Temporal lobe (tissue), 4 donors: ENCODE measurements at places on chromosomes 1 and 21. TPM values are rescaled to one million over a fixed set of nuclear protein-coding genes. Genes with fewer than 3 reads are reported as not detected.

The SLC25A34 gene
- 0.49 TPM for total RNA-seq

The PRAMEF4 gene
- total RNA-seq: not detected

The CCDC190 gene
- 0.98 TPM for total RNA-seq

The ENAH gene
- total RNA-seq: 64.4 TPM

The CYB5RL gene
- 3.9 TPM for total RNA-seq

The NTRK1 gene
- total RNA-seq: 0.25 TPM

The HAO2 gene
- not detected for total RNA-seq

The MIXL1 gene
- total RNA-seq: 0.25 TPM

The CDC14A gene
- 3.2 TPM for total RNA-seq

The KCNA3 gene
- total RNA-seq: 20.2 TPM

The SPRR1B gene
- total RNA-seq: not detected

The SMPDL3B gene
- 0.25 TPM for total RNA-seq

The PDE9A gene
- total RNA-seq: 14.5 TPM

The TRIM67 gene
- total RNA-seq: 46.7 TPM

The PTAFR gene
- 0.74 TPM for total RNA-seq

The LRRC53 gene
- total RNA-seq: under 0.01 TPM

The SPRR2G gene
- total RNA-seq: not detected

The FOXE3 gene
- not detected for total RNA-seq

The C1QC gene
- total RNA-seq: 5.2 TPM

The GFI1 gene
- 0.25 TPM for total RNA-seq

The UAP1 gene
- total RNA-seq: 30.0 TPM

The IFFO2 gene
- total RNA-seq: 6.9 TPM

The DNM3 gene
- total RNA-seq: 94.2 TPM

The DPH2 gene
- 12.3 TPM for total RNA-seq

The RUNX3 gene
- total RNA-seq: under 0.01 TPM

The CDK11A gene
- total RNA-seq: 10.3 TPM

The CHODL gene
- total RNA-seq: 2.0 TPM

The ILDR2 gene
- total RNA-seq: 20.9 TPM

The P3R3URF gene
- not detected for total RNA-seq

The PRELP gene
- 0.49 TPM for total RNA-seq

The KPRP gene
- total RNA-seq: not detected

The CA14 gene
- total RNA-seq: 1.7 TPM

The NEGR1 gene
- 47.5 TPM for total RNA-seq

The TTC39A gene
- 0.49 TPM for total RNA-seq

The GCSAML gene
- under 0.01 TPM for total RNA-seq

The MIS18A gene
- 4.7 TPM for total RNA-seq

The ZBED6 gene
- total RNA-seq: 7.9 TPM

The PRMT6 gene
- 14.3 TPM for total RNA-seq

The SLC44A5 gene
- 141 TPM for total RNA-seq

The ZNF362 gene
- 15.5 TPM for total RNA-seq

The PPFIA4 gene
- total RNA-seq: 12.3 TPM

The GPR37L1 gene
- total RNA-seq: 1.2 TPM

The SYT2 gene
- total RNA-seq: 0.98 TPM

The ESRRG gene
- 7.1 TPM for total RNA-seq

The ATP1A2 gene
- total RNA-seq: 93.2 TPM

The CLCNKA gene
- total RNA-seq: not detected
